CMK (cell line): ENCODE measurements at places on chromosomes 13 and 19.

DNA sequence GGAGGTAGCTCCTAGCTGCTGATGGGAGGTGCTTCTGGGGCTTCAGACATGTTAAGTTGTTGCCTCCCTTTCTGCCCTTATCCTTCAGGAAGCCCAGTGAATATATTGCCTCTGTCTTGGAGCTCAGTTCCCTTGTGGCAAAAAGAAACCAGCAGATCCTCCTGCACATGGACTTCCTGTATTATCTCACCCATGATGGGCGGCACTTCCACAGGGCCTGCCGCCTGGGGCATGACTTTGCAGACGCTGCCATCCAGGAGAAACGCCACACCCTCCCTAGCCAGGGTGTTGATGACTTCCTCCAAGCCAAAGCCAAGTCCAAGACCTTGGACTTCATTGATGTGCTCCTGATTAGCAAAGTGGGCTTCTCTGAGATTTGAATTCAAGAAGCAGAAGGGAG is 6.0 kb upstream of the CYP4F12 start:
- no peak for DNase-seq

- DNase-seq = no peak
Observed at GRCh38 chr19:49953416-49953815, 7.6 kb downstream of the SIGLEC11 start.

GRCh38 chr13:98998831-98999638 is 21.2 kb upstream of the DOCK9 start:
- no peak for DNase-seq

DNA sequence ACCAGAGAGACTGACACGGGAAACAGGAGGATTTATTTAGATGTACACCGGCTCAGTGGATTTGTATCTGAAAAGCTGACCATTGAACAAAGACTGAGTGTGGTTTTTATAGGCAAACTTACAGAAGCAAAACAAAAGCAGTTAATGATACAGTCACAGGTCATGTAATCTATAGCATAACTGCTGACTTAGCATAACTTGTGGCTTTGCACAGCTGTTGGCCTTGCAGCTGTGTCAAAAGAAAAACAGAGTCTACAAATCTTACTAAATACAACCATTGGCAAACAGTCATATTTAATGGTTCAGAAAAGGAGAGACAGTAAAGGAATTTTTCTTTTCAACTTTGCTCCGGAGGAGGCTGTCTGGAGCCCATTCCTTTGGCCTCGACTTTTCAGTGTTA is 2.3 kb upstream of the ILF3 start:
- DNase-seq = no peak

DNA sequence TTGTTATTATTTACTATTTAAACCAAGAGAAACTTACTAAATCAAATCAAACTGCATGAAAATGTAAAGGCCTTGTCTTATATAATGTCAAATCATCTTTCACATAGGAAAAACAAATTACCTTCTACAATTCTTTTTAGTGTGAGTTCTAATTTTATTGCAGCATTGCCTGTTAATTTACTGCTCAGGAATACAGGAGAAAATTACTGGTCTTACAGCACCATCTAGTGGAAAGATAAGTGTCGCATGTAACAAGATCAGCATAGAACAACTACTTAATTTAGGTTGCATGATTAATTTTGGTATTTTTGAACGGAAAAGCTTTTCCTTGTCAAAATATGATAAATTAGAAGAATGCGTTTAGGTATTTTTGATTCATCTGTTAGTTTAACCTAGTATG is 502.7 kb downstream of the UQCRFS1 start:
- peak; percentile 37 for DNase-seq

GRCh38 chr19:1883784-1884183 is 1.5 kb downstream of the ABHD17A start:
- DNase-seq = no peak

- no peak for DNase-seq
Observed at GRCh38 chr13:60211548-60211947, 47.8 kb upstream of the DIAPH3 start.

- DNase-seq = no peak
Observed at GRCh38 chr13:109904218-109904617, 117.8 kb upstream of the IRS2 start.

GRCh38 chr13:110436276-110436675 is 125.2 kb downstream of the RAB20 start:
- no peak for DNase-seq

DNA sequence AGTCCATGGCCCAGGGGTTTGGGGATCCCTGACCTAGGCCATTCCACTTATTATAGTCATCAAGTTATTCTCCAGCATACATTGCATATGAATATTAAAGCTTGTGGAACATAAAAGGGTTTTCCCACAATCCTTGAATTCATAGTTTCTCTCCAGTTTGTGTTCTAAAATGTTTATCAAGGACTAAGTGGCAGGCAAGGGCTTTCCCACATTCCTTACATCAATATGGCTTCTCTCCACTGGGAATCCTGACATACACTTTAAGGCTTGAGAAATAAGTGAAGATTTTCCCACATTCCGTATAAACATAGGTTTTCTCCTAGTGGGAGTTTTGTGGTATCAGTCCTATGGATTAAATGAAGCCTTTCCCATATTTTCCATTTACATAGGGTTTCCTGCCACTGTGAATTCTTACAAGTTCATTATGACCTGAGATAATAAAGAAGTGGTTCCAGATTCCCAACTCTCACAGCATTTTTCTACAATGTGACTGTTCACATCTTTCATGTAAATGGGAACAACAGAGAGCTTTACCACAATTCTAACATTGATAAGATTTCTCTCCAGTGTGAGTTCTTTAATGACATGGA is 14.5 kb downstream of the ZNF426 start:
- no peak for DNase-seq

- DNase-seq = no peak
Observed at GRCh38 chr13:101452519-101453485, at the start of gene ITGBL1. Gene ITGBL1, plus strand, starts transcription at chr13:101452675. Its CDS starts 159 bp downstream, at chr13:101452834.
